ENCODE measurements at places on chromosomes 1 and 21. TPM values are rescaled to one million over a fixed set of nuclear protein-coding genes. Genes with fewer than 3 reads are reported as not detected.

- DNase-seq, result no peak
These were observed 601 bp downstream of the UBE2G2 start for GRCh38 chr21:44800971-44801467.

DNA sequence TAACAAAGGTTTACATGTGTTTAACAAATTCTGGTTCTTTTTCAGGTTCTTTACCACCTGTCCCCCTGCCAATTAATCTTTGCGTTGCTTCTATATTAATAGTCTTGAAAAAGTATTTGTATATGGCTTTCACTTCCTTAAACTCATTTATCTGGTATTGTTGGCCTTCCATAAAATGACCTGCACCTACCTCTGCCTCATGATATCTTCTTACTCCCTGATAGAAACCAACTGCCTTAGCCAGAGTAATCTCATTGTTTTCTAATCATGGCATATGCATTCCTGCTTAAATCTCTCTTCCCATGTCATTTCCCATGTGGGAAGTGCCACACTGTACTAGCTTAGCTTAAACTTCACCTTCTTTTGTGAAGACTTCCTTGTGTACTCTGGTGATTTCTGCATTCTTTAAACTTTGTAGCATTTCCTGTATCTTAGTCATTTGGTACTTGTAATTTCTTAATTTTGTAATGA, 8.7 kb downstream of the SMG7 start:
- no peak for DNase-seq

- DNase-seq, result no peak
These were observed 16.4 kb upstream of the TARDBP start for GRCh38 chr1:10996100-10996499.

DNA sequence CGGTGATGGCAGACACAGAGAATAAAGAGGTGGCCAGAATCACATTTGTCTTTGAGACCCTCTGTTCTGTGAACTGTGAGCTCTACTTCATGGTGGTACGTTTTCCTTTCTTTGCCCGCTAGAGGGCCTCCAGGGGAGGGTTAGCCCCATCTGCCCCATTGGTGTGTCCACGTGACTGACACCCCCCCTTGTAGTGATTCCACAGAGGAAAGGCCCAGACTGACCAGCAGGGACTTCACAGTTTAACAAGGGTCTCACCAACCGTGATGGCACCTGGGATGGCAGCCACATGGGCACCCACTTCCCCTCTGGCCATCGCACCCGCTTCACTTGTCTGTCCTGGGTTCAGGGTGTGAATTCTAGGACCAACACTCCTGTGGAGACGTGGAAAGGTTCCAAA, 22.3 kb upstream of the SARS1 start:
- DNase-seq, result no peak

The PROX1 gene
- total RNA-seq, result 68.4 TPM

The ETV3L gene
- total RNA-seq, result not detected

The BARHL2 gene
- total RNA-seq, result 0.27 TPM

- DNase-seq, result peak; percentile 18
These were observed 280.3 kb downstream of the OMA1 start for GRCh38 chr1:58266242-58266641.

DNA sequence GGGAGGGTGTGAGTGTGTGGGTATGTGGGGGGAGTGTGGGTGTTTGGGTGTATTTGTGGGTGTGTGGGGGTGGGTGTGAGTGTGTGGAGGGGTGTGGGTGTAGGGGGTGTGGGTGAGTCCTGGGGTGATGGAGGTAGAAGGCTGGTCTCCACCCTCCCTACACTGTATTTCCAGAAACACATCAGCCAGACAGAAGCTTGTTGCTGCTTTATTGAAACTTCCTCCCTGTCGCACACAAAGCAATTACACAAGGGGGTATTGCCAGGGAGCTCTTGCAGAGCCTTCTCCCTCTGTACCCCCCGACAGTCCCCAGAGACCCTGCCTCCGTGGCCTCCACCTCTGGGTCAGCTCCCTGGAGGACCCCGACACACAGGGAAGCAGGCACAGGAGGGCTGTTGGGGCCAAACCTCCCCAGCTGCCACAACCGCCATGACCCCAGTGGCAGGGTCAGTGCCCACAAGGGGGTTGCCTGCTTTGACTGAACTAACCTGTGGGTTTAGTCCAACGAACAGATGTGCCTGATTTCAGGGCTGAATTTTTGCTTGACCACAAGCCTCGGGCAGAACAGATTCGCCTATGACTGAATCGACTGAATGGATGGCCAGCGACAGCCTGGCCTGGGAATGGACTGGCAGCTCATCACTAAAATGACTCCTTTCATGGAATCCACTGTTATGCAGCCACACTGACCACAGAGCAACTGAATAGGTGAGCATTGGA, 9.1 kb upstream of the MATN1 start:
- no peak for DNase-seq

DNA sequence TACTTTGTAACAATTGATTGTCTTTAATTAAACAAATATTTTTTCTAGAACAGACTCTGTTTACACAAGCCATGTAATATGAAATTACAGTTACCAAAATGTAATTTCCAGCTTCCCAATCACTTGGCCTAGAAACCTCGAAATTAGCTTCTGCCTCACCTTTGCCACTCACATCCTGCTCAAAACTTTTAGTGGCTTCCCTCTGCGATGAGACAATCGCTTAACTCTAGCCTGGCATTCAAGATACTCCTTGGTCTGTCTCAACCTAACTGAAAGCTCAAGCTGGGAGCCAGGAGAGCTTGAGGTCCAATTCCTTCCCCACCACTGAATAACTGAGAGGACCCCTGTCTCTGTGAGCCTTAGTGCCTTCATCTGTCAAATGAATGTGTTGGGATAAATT, 42.8 kb downstream of the GFI1 start:
- DNase-seq, result no peak

The HTR6 gene
- not detected for total RNA-seq

GRCh38 chr1:41700986-41701535, 216.6 kb upstream of the EDN2 start:
- DNase-seq, result no peak

- DNase-seq, result no peak
These were observed 13.7 kb downstream of the CD34 start for GRCh38 chr1:207897188-207897587.

The TMEM183A gene
- 61.5 TPM for total RNA-seq

The NAXE gene
- 44.5 TPM for total RNA-seq

DNA sequence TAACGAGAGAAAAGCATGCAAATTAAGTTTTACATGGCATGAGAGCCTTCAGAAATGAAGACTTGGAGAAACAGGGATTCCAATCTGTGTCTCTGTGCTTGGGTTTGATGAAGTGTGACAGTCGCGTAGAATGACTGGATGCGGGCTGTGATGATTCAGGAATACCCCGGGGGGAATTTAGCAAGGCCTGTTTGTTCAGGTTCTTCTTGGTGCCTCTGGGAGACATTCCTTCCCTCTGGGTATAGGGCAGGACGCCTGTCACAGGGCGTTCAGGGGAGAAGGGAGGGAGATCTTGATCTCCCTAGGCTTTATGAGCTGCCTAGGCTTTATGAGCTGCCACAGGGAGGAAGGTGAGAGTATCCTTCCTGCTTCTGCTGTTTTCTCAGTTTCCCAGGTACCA, 36.6 kb downstream of the DOP1B start:
- DNase-seq, result no peak

DNA sequence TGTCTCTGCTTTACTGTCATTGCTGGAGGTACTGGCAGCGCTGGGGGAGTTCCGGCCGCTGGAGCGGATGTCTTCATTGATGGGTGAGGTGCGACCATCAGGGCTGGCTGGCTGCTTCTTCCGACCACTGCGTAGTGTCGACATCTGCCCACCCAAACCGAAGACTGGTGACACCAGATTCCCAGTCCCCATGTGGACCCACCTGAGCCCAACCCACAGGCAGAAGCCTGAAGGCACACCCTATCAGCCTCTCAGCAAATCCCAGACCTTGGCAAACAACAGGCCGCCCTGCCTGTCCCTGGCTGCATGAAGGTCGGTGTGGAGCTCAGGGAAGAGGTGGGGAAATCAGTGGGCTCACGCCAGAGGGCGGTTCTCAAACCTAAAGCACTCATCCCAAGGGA, 44.8 kb downstream of the SLC45A1 start:
- DNase-seq, result no peak

DNA sequence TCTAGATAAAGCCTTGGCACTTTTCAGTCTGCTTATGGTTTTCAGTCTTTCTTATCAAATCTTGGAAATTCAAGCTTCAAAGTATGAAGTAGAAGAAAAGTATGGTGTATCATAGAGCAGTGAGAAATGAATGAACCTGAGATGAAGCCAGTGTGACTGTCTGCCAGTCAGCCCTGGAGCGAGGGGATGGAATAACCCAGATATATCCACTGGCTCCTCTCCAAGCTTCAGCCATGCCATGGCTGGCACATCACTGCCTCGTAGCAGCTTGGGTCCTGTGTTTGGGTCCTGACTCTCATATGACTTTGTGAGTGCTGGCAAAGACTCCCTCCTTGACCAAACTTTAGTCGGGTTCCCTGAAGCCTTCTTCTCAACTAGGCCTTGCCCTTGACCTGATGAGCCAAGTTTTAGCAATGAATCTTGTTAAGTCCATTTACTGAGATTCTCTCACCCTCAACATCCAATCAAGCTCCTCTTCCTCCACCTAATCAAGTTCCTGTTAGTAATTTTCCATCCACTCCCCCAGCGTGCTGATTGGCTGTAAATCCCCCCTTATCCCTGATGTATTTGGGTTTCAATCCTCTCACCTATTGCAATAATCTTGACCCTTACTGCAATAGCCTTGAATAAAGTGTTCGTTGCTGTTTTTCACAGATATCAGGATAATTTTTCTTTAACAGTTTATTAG, 62.5 kb upstream of the PRDX6 start:
- DNase-seq, result no peak

DNA sequence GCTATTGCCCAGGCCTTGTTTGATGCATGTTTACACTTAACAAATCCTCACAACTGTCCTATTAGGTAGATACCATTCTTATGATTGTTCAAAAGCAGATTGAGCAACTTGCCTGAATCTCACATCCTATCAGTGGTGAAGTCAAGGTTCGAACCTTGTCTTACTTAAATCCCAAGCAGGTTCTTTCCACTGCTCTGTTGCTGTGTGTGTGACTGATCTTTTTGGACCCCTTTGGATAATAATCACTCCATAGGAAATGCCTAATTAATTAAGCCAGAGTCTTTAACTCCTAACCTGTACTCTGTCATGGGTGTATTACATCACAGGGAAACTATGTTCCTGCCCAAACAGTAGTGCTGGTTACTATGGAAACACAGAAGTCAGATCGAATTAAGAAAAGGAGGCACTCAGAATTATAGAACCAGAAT, 84.2 kb downstream of the SPATA46 start:
- no peak for DNase-seq

- DNase-seq, result no peak
These were observed 154.8 kb downstream of the SLC45A1 start for GRCh38 chr1:8472668-8473067.

The KRTAP24-1 gene
- not detected for total RNA-seq

DNA sequence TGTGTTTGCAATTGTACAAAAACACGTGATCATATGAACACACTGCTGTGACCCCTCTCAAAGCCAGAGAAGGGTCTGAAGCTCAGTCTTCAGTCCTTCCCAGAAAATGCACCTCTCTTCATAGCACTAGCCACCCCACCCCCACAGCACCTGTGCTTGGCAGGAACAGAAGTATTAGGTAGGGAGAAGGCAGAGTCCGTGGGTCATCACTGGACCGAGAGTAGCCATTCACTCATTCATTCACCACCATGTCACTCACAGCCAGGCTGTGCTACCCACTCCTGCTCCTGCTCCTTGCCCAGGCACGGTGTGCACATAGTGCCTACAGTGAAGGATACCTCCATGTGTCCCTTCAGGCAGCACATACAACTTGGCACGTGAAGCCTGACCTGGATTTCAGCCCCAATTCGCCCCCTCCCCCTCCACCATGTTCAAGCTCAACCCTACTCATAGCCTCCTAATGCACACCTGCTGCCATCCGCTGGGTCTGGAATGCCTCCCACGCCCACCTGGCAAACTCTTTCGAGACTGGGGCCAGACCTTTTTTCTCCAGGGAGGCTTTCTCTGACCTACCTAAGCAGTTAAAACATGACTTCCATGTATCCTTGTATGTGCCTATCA, 81.9 kb upstream of the GALNT2 start:
- DNase-seq, result no peak

GRCh38 chr1:1058921-1059493, 15.1 kb downstream of the RNF223 start:
- DNase-seq, result no peak

- peak; percentile 73 for DNase-seq
These were observed 209.7 kb upstream of the VAMP3 start for GRCh38 chr1:7561331-7561921.

- DNase-seq, result no peak
These were observed 39.1 kb upstream of the WASF2 start for GRCh38 chr1:27528818-27529703.

GRCh38 chr1:244011786-244012185, 39.3 kb upstream of the ZBTB18 start:
- no peak for DNase-seq

The PPIAL4G gene
- 0.61 TPM for total RNA-seq

DNA sequence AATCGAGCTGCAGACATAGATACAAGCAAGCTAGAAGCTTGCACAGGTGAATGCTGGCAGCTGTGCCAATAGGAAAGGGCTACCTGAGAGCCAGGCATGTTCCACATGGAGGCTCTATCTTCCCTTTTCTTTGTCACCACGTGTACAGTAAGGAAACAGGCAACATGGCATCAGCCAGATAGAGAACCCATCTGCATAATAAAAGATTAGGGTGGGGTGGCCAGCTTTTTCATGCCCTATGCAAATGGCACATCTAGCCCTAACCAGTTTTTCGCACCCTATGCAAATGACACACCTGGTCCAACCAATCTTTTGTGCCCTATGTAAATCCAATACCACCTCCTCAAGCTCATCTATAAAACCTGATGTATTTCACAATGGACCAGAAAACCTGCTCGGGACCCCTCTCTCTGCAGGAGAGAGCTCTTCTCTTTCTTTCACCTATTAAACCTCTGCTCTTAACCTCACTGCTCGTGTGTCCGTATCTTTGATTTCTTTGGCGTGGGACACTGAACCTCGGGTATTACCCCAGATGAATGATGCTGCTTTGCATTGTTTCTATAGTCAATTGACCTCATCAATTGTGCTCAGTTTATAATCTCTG, 93.9 kb downstream of the SLC30A10 start:
- no peak for DNase-seq

- no peak for DNase-seq
These were observed 31.2 kb downstream of the CHD1L start for GRCh38 chr1:147273409-147274336.

Measured in glutamatergic neuron (in vitro differentiated cells).